T-helper 2 cell treated with Interferon-gamma antibody and Interleukin-4, amounts not matched to agents 100 ng/mL and 5 ng/mL, for 36 hours (primary cell): ENCODE measurements at places on chromosomes 13 and 19. TPM values are rescaled to one million over a fixed set of nuclear protein-coding genes. Genes with fewer than 3 reads are reported as not detected.

Gene PET100
- total RNA-seq = 129 and 134 TPM in 2 replicates

Gene LHFPL6
- 0.45 and 0.84 TPM in 2 replicates for total RNA-seq

Gene DNAAF3
- total RNA-seq = 0.18 TPM in 1 of 2 replicates, not detected in the other

Gene ARHGAP33
- total RNA-seq = 67.1 and 72.6 TPM in 2 replicates

Gene ZNF888
- total RNA-seq = 7.0 and 8.4 TPM in 2 replicates
